Forelimb muscle (tissue), 1 donor: ENCODE measurements at places on chromosomes 16 and 17. TPM values are rescaled to one million over a fixed set of nuclear protein-coding genes. Genes with fewer than 3 reads are reported as not detected.

GRCh38 chr16:5072334-5073278 is 963 bp downstream of the ALG1 start:
- no peak for DNase-seq

DNA sequence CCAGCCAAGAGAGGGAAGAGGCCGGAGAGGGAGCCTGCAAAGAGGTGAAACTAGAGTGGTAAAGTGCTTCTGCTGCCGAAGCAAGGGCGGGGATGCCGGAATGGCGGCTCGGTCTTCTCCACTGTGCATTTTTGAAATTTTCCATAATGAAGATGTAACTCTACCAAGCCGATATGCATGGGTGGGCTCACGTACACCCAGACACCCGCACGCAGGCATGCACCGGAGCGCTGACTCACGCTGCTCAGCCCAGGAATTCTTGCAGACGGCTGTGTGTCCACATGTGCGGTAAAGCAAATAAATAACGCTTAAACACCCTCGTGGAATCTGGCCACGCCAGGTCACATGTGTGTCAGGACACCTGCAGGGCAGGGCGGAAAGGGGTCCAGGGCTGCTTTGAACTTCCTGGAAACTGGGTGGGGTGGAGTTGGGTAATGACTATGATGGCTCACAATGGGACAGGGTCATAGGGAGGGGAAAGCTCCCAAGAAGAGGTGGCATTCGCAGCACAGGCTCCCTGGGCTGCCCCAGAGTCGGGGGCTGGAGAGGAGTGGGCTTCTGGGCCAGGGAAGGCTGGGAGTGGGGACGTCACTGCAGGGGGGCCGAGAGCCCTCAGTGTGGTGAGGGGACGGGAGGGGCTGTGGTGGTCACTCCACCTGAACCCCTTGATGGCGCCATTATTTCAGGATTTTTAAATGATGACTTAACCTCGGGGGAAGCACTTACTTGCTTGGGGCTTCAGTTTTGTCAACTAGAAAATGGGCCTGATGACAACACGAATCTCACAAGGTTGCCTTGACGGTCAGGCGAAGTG is 265.5 kb downstream of the PARN start:
- DNase-seq, result no peak

DNA sequence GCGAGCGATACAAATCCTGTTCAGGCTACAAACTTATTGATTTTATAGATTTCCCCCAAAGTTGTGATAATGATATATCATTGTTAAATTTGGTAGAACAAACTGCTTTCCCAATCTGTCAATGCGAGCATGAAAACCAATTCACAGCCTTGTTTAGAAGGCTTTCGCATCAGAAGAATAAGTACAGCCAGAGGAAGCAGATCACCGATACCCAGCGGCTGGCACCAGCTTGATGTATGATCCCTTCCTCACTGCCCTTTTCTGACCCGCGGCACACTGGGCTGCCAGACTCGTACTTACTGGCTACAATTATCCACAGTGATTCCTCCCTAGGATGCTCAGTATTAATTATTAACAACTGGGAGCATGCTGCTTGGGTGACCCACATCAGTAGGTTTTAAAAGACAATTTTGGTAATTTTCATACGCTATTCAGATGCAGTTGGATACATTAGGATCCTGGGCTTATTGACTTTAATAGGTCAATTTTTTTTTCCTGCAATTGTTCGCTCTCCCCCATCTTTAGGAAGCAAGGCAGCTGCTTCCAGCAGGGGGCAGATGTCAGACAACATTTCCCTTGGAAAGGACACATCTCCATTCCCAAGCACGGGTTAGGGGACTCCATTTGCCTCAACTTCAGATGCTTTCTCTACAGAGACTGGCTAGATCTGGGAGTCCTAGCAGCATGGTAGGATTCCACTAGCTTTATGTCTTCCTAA is 582.7 kb upstream of the PSMD7 start:
- DNase-seq, result no peak

DNA sequence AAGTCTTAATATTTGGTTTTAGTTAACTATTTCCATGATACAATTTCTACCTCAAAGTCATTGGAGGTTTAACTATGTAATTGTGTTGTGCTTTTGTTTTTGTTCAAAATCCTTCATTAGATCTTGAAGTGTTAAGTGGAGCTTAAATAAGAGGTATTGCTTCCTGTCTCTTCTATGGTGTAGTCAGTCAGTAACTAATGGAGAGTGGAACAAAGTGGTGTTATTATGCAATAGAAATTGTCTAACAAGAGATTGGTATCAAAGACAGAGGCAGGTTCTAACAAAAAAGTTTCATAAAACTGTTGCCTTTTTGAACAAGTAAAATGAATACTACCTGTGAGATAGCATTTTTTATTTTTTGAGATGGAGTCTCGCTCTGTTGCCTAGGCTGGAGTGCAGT is 45.2 kb downstream of the GRB7 start:
- DNase-seq, result no peak

- no peak for DNase-seq
Observed at GRCh38 chr16:19945934-19946333, 61.3 kb upstream of the GPRC5B start.

GRCh38 chr16:10679921-10680320 is 14.8 kb downstream of the TEKT5 start:
- no peak for DNase-seq

Gene NOD2
- 1.4 TPM for polyA plus RNA-seq

Gene NLE1
- polyA plus RNA-seq, result 15.3 TPM

Gene TBX2
- 10.9 TPM for polyA plus RNA-seq
